ENCODE measurements at places on chromosomes 16 and 17.
A peak's percentile ranks its signal among the peaks of the same experiment; 100 is the strongest.

DNA sequence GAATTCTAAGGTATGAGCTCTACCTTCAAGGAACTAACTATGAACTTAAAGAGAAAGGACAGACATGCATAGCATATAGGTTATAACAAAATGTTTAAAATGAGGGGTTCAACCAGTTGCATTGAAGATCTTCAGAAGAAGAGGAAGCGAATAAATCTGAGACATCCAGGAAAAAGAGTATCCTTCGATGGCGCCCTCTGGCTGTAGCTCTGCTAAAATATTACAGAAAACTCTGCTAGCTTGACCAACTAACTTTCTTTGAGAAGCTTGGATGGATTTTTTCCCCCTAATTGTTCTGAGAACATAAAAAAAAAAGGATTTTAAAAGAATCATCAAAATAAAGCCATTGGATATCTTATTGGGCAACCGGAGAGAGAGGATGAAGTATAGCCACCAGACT, 659.9 kb upstream of the SOX9 start:
- no peak for DNase-seq

- DNase-seq = no peak
Observed at GRCh38 chr17:41691031-41691777, 2.5 kb downstream of the EIF1 start.

- no peak for DNase-seq
Observed at GRCh38 chr17:10809605-10810004, 5.7 kb upstream of the TMEM238L start.

- peak; percentile 17 for DNase-seq
Observed at GRCh38 chr17:81090361-81091136, 55.6 kb downstream of the BAIAP2 start.

- DNase-seq = no peak
Observed at GRCh38 chr17:71301063-71301462, 819.8 kb upstream of the SOX9 start.

- DNase-seq = no peak
Observed at GRCh38 chr17:80871341-80871740, 120.3 kb upstream of the CHMP6 start.

GRCh38 chr16:14292051-14292825, 221.1 kb downstream of the MRTFB start:
- DNase-seq = no peak

GRCh38 chr17:78395155-78395554, 16.7 kb downstream of the PGS1 start:
- DNase-seq = no peak

DNA sequence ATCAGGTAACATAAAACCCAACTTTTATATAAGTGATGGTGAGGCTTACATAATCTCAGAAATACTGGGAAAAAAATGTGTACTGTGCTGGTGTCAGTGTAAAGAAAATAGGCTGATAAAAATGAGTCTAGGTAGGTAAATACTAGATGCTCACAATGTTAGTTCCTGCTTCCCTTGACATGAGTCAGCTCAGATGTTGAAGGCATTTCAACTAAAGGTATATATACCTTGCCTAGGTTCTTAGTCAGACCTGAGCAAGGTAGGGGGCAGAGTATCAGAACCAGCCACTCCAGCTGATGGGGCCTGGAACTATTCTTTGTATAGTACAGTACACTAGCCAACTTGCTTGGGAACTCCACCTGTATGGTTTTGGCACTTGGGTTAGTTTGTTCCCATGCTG, 51.0 kb upstream of the CA10 start:
- no peak for DNase-seq

GRCh38 chr17:72345088-72345487, 224.3 kb downstream of the SOX9 start:
- no peak for DNase-seq

- DNase-seq = no peak
Observed at GRCh38 chr16:69564845-69565670, 708 bp upstream of the NFAT5 start.

DNA sequence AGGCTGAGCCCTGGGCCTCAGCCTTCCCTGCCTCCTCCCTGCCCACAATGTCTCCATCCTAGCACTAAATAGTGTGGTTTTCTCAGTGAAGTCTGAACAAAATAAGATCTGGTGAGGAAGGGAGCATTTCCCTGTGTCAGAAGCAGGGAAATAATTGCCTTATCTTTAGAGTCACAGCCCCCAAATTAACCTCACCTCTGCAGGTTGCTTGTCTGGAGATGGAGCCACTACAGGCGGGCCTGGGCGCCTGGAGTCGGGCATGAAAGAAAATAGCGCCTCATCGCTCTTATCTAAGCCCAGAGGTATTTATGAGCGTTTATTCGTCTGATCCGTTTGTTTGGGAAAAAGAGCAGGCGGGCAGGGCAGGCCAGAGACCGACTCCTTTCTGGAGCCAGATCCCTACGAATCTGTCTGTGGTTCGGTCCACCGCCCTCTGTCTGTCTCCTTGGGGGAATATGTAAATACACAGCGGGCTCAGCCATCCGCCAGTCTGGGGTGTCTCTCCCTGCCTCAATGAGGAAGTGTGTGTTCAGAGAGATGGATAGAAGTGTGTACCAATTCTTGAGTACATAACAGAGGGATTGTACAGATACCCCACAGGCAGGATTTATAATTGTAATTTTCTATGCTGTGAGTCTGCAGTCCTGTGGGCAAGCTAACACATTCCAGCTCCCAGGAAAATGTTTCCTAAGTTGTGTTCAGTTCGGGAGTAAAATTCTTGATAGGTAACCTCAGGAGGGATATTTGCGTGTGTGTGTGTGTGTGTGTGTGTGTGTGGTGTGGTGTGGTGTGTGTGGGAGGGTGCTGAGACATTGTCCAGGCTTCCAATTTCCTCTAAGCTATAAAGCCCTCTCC, 4.3 kb downstream of the HOXB6 start:
- no peak for DNase-seq

DNA sequence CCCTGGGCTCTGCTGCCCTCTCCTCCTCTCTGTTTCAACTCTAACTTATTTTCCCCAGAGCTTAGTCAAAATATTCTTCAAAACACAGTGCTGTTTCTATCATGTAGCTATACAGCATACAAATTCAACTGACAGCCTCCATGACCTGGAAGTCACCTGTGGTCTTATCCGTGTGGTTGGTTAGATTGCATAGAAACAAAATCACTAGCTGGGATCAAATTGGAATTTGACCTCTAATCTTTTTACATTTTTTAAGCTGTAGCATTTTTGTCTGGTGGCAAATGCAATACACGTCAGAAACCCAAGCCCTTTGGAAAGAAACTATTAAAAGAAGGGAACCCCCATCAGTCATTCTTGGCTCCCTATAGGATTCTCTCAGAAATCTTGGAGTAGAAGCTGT, 57.3 kb downstream of the ABCC12 start:
- no peak for DNase-seq

DNA sequence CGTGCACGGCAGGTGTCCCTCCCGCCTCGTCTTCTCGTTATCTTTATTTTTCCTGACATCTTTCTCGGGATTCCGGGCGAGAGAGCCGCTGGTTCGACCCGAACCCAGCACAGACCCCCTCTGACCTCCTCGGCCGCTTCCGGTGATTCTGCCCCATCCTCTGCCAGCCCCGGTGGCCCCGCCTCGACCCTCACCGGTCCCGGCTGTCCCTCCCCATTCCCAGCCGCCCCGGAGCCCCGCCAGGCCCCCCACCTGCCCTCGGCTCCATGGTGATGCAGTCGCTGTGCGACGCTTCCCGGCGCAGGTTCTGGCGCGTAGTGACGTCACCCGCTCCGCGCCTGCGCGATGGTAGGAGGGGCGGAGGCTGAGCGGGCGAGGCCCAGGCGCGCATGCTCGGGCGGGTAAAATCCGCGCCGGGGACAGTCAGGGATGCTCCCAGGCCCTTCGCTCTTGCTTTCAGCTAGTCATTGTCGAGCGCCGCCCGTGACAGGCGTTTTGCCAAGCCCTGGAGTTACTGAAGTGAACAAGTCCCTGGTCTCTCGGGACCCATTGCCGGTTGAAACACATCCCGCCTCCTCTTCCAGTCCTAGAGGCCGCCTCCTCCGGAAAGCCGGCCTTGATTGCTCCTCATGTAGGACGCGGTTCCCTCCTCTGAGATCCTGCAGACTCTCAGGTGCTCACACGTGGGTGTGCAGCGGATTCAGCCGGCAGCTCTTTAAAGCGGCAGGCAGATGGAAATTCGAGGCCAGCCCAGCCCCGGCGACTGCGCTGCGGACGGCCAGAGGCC, at the start of gene MTHFSD:
TSS of gene MTHFSD (minus strand) at position 319 of the 787 bp plus-strand sequence. CDS start at position 268, 51 bp downstream.
- DNase-seq = peak; percentile 94

GRCh38 chr17:61475726-61476125, 23.5 kb downstream of the TBX4 start:
- no peak for DNase-seq

DNA sequence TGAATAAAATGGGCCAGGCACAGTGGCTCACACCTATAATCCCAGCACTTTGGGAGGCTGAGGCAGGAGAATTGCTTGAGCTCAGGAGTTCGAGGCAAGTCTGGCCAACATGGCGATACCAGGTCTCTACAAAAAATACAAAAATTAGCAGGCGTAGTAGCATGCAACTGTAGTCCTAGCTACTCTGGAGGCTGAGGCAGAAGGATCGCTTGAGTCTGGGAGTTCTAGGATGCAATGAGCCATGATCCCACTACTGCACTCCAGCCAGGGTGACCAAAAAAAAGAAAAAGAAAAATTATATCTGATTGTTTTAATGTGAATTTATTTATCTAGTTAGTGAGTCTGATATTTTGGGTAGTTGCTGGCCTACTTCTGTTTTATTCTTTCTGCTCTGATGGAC, 7.0 kb downstream of the IL34 start:
- DNase-seq = no peak

- no peak for DNase-seq
Observed at GRCh38 chr16:73846007-73846330, 450.6 kb upstream of the PSMD7 start.

Data from stimulated activated CD4-positive, alpha-beta T cell treated with anti-CD3 and anti-CD28 coated beads, Interleukin-1b, Interleukin-23, amount 100 ng/mL, for 48 hours (primary cell).